ENCODE measurements at places on chromosomes 11 and 22.

- DNase-seq = no peak
Observed at GRCh38 chr11:117513666-117514065, 186.0 kb downstream of the CEP164 start.

- DNase-seq = no peak
Observed at GRCh38 chr11:65309006-65309405, 5.7 kb upstream of the CDC42EP2 start.

- DNase-seq = no peak
Observed at GRCh38 chr22:50140615-50141014, 29.9 kb upstream of the PANX2 start.

GRCh38 chr11:75902631-75903030 lies 87.6 kb downstream of the UVRAG start:
- no peak for DNase-seq

DNA sequence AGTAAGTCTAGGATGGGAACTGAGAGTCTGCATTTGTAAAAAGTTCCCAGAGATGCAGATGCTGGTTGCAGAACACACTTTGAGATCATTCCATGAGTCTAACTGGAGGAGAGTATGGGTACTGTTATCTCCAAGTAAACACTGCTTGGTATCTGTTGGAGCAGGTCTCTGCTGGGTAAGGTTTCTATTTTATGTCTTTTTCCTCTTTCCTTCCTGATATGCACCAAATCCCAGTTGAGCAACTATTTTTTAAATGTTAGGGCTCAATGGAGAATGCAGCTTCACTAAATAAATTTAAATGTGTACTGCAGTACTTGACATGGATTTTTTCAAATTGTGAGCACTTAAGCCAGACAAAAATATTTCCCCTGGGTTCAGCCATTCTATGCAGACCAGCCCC lies 48.5 kb downstream of the BDNF start:
- no peak for DNase-seq

DNA sequence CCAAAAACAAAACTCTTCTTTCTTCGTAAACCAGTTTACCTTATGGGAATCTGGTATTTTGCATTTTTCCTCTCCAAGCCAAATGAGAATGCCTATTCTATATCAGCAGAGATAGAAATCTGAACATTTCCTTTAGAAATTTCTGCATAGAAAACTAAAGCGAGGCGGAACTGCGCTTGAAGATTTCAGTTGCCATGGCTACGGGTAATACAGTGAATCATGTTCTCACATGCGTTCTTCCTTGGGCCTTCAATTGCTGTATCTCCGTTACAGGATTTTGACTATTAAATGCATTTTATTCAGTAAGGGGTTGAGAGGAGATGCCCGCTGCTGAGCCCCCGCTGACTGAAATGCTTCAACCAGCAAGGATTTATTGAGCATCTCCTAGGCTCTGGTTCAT lies 108.2 kb upstream of the CRYBB3 start:
- no peak for DNase-seq
